Foreskin fibroblast (primary cell): ENCODE measurements at places on chromosomes 5 and 9.

DNA sequence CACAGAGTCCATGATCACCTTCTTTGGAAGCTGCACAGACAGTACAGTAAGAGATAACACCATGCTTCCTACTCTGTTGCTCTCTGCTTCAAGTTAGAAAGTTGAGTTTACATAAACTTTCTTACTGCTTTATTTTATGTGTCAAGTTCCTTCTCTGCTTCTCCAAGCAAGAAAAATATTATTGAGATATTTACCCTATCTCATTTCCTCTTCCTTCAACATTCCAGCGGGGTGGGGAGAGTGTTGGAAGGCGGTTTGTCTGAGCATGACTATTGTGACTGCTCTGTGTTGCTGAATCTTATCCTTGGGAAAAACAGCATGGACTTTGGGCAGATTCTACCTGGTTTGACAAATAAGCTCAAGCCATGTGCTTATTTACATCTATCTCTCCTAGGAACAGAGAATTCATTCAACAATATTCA lies 66.9 kb upstream of the EPB41L4A start:
- DNase-seq = no peak

GRCh38 chr5:54309691-54310432 lies 511 bp downstream of the ARL15 start:
- peak; percentile 61 for DNase-seq

DNA sequence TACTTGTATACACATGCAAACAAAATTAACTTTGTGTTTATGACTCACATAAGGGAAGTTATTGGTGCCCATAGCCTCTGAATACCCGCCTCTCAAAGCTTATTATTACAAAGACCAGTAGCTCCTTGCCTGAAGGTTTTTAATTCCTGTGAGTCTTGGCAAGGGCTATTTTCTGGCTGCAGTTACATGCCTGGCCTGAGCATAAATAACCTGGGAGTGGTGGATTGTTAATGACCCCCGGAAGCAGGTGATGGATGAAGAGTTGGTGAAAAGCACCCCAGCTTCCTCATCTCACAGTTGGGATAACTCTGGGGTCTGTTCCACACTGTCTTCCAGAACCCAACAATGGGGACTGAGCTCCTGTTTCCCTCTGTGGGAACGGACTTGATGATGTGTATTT lies 594.5 kb downstream of the PDE4D start:
- DNase-seq = no peak

DNA sequence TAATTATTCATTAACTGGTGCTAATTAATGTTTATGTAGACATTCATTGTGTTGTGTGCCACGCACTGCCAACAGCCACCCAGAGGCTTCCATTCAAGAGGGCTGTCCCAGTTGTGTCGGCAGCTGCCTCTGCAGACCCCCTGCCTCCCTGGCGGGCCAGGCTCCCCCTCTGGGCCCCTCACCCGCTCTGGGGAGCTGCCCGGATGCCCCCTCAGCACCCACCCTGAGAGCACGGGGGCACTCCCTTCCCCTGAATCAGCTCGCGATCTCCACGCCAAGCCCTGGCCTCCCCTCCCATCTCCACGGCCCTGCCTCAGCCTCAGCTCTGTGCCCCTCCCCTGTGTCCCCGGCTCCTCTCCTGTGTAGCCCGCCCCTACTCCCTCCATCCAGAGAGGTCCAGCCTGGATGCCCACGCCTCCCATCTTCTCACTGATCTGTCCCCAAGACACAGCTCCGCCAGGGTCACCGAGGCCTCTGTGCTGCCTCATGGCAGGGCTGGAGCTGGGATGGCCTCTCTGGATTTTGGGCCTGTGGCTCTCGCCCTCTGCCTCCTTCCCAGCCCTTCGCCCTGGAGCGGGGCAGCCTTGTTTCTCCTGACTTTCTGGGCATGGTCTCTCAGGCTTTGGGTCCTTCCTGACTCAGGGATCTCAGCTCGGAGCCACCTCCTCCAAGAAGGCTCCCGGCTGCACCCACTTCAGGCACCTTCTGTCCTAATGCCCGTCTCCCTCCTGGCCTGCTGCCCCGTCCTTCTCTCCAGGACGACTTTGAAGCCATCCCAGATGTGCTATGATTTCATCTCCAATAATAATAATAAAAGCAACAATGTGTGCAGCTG lies 16.0 kb upstream of the SLC9A3 start:
- DNase-seq = no peak

GRCh38 chr5:118628660-118629354 lies 359.5 kb downstream of the DTWD2 start:
- no peak for DNase-seq

GRCh38 chr5:91328743-91329142 lies 54.4 kb downstream of the ARRDC3 start:
- DNase-seq = no peak

- DNase-seq = no peak
Measured at GRCh38 chr5:139924294-139925215, 118.5 kb downstream of the NRG2 start.
